SK-N-SH (cell line): ENCODE measurements at places on chromosomes 6 and 20.

GRCh38 chr6:117306227-117306790 lies 41.0 kb downstream of the VGLL2 start:
- DNase-seq: no peak

GRCh38 chr6:4756247-4756646 lies 20.0 kb upstream of the CDYL start:
- DNase-seq: no peak

GRCh38 chr6:157099912-157100593 lies 223.3 kb downstream of the TMEM242 start:
- no peak for DNase-seq

GRCh38 chr6:11497881-11498280 lies 39.7 kb upstream of the TMEM170B start:
- DNase-seq: no peak

GRCh38 chr6:131890091-131890490 lies 61.1 kb downstream of the CCN2 start:
- DNase-seq: no peak

- DNase-seq: peak; percentile 18
These were observed 65.9 kb downstream of the FAM135A start for GRCh38 chr6:70479236-70479635.
